H1 (cell line): ENCODE measurements at places on chromosomes 2 and 18. TPM values are rescaled to one million over a fixed set of nuclear protein-coding genes. Genes with fewer than 3 reads are reported as not detected.

DNA sequence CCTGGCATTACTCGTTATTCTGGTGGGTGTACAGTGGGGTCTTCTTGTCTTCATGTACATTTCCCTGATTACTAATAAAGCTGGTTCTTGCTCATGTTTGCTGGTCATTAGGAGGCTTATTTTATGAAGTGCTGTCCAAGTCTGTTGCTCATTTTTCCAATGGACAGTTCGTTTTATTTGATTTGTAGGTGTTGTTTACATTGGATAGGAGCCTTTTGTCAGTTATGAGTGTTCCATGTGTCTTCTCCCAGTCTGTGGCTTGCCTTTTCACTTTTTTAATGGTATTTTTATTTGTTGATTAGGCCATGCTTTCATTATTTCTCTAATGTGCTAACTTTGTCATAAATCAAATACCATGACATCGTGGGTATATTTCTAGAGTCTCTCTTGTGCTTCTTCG lies 51.9 kb downstream of the CEP192 start:
- DNase-seq = no peak
- peaks cover 20% of the 10 kb centered on the region for H3K36me3 ChIP-seq
- no peak overlapping the region for H3K4me3 ChIP-seq
- H3K4me1 ChIP-seq = no peaks in the 10 kb centered on the region

GRCh38 chr2:92074549-92074898 lies 2796.7 kb upstream of the TEKT4 start:
- H3K4me1 ChIP-seq = no peaks in the 10 kb centered on the region
- H3K4me3 ChIP-seq = no peak overlapping the region
- no peaks in the 10 kb centered on the region for H3K36me3 ChIP-seq
- H3K27me3 ChIP-seq = no peaks in the 10 kb centered on the region
- DNase-seq = no peak
- no peak overlapping the region for H3K27ac ChIP-seq

GRCh38 chr18:60082790-60083189 lies 183.0 kb downstream of the PMAIP1 start:
- no peaks in the 10 kb centered on the region for H3K27me3 ChIP-seq
- H3K36me3 ChIP-seq = no peaks in the 10 kb centered on the region
- no peak overlapping the region for H3K27ac ChIP-seq
- H3K4me1 ChIP-seq = no peaks in the 10 kb centered on the region
- no peak overlapping the region for H3K4me3 ChIP-seq
- DNase-seq = no peak

CXCR4 gene
- total RNA-seq = 1.3 and 1.8 TPM in 2 replicates

GRCh38 chr2:51706220-51706619 lies 674.3 kb upstream of the NRXN1 start:
- no peaks in the 10 kb centered on the region; the same call in 1 of the 2 replicates for H3K4me1 ChIP-seq
- no peak overlapping the region for H3K27ac ChIP-seq
- H3K27me3 ChIP-seq = no peaks in the 10 kb centered on the region
- no peaks in the 10 kb centered on the region for H3K36me3 ChIP-seq

HOXD10 gene
- total RNA-seq = not detected in 2 replicates

GRCh38 chr2:70425682-70426301 lies 123.9 kb upstream of the FAM136A start:
- no peaks in the 10 kb centered on the region for H3K4me1 ChIP-seq
- no peak for DNase-seq
- no peak overlapping the region for H3K27ac ChIP-seq

- no peaks in the 10 kb centered on the region for H3K27me3 ChIP-seq
- DNase-seq = no peak
- no peak overlapping the region for H3K27ac ChIP-seq
- H3K4me3 ChIP-seq = no peak overlapping the region
- H3K4me1 ChIP-seq = peaks cover 5% of the 10 kb centered on the region
These were observed 18.0 kb downstream of the GALNT3 start for GRCh38 chr2:165776013-165776412.
